ENCODE measurements at places on chromosomes 6 and 20.

DNA sequence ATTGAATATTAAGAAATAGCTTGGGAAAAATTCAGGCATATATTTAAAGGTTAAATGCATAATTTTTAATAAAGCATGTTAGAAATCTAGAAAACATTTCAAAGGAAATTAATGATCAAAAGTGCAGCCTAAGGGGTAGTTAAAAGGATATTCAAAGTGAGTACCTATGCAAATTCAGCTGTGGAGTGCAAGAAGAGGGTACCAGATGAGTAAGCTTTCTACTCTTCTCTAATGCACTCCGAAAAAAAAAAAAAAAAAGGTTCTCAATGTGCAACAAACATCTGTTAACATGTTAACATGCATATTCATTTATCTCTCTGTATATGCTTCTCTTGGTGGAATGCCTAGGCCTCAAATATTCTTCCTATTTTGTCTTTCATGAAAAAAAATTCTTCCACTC lies 32.0 kb upstream of the KATNA1 start:
- DNase-seq, result no peak

DNA sequence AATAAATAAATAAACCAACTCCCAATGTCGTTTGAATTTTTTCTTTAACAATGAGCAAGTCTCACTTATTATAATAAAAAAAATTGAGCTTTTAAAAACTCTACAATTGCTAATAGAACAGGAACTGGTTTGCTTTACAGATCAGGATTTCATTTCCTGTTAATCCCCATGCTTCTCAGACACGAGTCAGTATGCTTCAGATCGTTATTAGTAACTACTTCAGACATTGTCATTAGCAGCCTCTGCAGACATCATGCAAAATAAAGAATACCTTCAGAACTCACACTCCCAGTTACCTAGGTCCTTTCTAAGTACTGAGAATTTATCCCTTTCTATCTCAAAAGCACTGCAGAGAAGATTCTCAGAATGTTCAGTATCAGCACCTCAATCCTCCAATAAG lies 10.0 kb upstream of the FAM210B start:
- DNase-seq, result no peak

DNA sequence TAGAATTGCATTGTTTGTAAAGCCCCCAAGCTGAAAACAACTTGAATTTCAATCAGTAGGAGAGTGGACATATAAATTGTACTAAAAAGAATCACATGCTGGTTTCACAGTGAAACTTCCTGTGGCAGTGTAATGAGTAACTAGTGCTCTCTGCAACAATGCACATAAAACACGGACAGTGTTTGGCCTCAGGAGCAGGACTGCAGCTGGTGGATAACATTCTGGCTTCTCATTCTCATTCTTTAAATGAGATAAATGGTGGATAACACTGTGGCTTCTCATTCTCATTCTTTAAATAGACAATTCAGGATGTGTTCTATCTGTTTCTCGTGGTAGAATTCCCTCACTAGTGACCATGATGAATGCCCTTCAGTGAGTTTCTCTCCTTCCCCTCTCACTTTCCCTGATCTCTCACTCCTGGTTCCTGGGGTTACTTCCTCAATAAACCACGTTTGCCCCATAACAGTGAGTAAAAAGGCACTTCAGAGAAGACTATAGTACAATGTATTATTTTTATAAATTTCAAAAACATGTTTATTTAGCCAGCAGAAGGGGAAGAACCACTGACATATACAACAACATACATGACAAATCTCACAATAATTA lies 59.9 kb downstream of the SLC22A2 start:
- DNase-seq, result no peak

DNA sequence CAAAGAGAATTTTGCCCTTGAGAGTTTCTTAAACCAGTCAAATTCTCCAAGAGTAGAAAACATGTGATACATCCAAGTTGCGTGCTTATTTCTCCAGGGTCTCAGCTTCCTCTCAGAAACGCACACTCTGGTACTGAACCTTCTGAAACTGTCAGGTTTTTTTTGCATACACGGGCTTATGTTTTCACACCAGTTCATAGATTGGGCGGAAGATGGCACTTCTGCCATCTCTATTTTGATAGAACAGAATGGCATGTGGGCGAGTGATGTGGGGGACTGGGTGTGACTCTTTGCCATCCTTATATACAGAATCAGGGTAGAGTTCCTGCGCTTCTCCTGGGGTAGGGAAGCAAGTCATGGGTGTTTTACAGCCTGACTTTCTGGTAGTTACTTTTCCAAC lies 56.4 kb downstream of the ADTRP start:
- DNase-seq, result no peak

GRCh38 chr20:32553618-32554017 lies 31.5 kb downstream of the NOL4L start:
- DNase-seq, result no peak

DNA sequence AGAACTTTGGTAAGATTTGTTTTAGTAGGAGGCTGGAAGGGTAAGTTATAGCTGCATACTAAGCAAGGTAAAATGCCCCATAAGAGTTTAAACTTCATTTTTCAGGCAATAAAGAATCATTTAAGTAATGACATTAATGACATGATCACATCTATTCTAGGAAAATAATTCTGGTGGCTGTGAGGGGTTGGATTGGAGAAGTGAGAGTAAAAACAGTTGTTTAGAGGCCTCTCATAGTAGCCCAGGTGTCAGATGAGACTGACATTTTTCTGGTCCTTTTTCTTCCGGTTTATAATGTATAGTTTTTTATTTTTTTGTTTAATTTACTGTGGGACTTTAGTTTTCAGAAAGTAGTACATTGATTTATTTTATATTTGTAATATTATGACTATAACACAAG lies 40.8 kb downstream of the ITCH start:
- DNase-seq, result no peak

DNA sequence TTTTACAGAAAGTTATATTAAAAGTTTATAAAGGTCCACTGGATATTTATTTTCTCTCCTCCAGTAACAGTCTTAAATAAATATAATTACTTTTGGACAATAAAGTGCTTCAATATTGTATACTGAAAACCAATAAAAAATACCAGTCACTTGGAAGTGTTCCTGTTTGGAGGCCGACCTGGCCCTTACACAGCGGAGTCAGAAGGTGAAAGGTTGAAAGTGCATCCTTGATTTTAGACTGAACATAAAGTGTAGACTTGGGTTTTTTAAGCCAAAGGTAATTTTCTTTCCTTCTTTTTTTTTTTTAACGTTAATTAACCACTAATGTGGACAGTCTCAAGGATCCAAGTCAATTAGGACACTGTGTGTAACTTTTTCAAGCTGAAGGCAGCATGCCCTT lies 152.3 kb upstream of the TBX18 start:
- DNase-seq, result no peak

DNA sequence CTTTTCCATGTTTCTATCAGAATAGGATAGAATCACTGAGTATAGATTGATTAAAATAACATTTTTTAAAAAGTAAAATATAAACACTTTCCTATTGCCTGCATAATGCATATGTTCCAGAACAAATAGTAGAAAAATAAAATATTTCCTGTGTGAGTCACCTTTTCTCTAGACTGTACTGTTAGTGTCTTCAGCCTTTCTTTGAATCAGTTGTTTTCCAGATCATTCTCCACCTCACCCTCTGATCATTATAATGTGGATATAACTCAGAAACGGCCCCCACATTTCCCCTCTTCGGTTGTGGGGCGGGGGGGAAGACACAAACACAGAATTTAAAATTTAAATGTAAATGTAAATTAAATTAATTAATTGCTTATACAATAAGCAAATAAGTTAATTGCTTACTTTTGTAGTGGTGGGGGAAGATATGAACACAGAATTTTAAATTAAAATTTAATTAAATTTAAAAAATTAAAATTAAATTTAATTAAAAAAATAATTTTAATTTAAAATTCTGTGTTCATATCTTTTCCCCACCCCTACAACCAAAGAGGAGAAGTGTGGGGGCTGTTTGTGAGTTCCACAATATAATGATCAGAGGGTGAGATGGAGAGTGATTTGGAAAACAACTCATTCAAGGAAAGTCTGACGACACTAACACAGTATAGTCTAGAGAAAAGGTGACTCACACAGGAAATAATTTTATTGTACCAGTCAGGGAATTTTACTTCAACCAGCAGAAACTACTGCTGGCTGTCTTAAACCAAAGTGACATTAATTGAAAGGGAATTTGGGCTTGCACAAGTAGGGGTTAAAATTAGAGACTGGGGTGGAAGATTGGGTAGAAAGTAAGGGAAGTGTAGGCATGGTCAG lies 37.1 kb upstream of the PROKR2 start:
- DNase-seq, result no peak

GRCh38 chr20:23966298-23966697 lies 22.3 kb downstream of the GGTLC1 start:
- DNase-seq, result no peak

- no peak for DNase-seq
These were observed 16.4 kb downstream of the CHRNA4 start for GRCh38 chr20:63344616-63345327.

DNA sequence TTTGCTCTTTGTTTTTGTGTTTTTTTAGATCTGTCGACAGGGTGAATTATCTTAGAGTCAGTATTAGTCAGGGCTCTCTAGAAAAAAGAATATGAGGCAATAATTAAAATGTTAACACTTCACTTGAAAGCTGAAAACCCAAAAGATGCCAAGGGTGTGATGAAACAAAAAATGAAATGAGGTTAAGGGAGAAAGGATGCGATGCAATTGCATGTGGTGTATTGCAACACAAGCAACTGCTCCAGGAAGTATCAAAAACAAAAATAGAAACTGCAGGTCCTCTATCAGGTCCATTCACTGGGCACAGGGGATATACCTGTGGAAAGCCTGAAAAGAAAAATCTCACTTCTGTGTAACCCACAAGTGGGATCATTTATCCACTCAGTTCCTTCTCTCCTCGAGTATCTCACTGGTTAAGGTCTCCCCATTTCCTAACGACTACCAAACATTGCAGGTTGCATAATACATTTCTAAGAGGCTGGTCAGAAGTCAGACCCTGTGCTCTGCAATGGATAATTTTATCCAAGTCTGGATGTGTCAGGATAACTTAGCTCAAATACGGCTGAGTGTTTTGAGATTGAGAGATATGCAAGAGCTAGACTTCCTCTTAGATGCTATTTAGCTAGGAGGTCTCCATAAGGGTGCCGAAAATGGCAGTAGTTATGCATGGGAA lies 257.7 kb upstream of the GJE1 start:
- no peak for DNase-seq

DNA sequence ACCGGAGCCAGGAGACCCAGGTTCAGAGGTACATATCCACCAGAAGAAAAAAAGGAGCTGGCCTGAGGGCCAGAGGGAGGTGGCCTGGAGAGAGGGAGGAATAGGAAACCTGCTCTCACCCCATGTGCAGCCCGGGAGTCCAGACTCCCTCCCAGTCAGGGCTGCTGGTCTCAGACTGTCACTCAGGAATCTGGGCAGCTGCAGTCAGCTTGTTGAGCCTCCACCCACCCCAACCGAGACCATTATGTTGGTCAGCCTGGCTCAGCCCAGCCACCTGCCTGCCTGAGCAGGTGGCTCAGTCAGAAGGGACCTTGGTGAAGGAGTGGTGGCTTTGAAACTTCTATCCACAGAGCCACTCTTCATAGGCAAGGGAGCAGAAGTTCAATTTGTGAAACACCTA lies 53.3 kb upstream of the EPB41L1 start:
- no peak for DNase-seq

GRCh38 chr6:4162370-4162769 lies 27.0 kb upstream of the ECI2 start:
- DNase-seq, result no peak

DNA sequence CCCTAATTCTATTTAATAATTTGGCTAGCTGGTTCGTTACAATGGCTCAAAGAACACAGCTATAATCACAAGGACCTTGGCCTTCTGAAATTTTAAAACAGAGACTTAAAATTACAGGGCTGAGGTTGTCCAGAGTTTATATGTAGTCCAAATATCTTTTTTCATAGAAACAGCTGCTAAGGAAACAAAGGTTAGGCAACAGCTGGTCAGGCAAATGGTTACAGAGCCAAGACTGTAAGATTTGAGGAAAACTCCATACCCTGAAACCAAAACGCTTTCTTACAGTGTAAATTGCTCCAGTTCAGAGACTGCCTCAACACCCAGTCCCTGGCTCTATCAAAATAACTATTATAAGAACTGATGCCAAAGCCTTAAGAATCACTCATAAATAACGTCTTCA lies 9.7 kb upstream of the ARHGAP18 start:
- DNase-seq, result no peak

DNA sequence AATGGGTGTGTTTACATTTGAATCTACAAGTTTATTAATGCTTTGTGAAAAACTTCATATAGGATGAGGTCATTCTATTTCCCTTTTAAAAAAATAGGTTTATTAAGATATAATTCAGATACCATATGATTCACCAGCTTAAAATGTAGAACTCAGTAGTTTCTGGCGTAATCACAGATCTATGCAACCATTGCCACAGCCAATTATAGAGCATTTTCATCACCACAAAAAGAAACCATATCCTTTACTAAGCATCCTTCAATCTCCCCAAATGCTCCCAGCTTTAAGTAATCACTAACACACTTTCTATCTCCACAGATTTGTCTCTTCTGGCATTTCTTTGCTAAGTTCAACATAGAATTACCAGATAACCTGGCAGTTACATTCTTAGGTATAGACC lies 137.2 kb downstream of the PTPRT start:
- DNase-seq, result no peak

GRCh38 chr20:53873230-53873604 lies 197.2 kb downstream of the BCAS1 start:
- no peak for DNase-seq

GRCh38 chr6:36120979-36121786 lies 9.1 kb upstream of the MAPK13 start:
- DNase-seq, result peak; percentile 48

DNA sequence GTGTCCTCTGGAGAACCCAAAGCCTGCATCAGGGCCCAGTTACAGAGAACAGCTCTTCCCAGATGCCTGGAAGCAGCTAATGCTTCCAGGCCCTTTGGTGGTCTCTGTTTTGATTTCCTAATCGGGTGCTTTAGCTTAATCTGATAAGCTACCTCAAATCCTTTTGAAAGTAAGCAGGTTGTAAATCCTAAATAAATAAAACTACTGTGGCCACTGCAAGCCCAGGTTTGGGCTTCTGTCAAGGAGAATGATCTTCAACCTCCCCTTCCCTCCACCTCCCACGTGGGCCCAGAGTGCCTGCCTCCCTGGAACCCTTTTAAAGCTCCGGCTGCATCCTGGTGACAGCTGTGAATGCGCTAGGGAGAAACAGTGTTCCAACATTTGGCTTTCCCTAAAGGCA lies 25.2 kb upstream of the FYN start:
- no peak for DNase-seq

DNA sequence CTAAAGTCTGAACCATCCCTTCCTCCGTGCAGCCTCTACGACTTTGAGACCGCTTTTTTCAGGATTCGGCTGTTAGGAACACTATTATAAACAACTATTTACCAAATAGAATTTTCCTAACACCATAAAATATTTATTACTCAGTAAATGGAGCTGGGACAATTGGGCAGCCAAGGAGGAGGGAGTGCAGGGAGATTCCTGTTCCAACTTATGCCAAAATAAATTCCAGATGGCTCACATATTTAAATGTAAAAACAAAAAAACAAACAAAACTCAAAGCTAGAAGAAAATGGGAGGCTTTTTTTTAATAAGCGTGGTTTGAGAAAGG lies 48.1 kb downstream of the TCP11 start:
- DNase-seq, result no peak

Data from stimulated activated naive CD4-positive, alpha-beta T cell treated with Interleukin-2 at 50 U/mL for 16 hours (primary cell).